Right lobe of liver (tissue), 6 donors: ENCODE measurements at places on chromosomes 5 and 9. TPM values are rescaled to one million over a fixed set of nuclear protein-coding genes. Genes with fewer than 3 reads are reported as not detected.

- H3K4me3 ChIP-seq: peak overlapping the region; percentile 97
- no peaks in the 10 kb centered on the region for H3K27me3 ChIP-seq
- no peak for DNase-seq
- no peaks in the 10 kb centered on the region for H3K4me1 ChIP-seq
- no peaks in the 10 kb centered on the region for H3K36me3 ChIP-seq
These were observed 876 bp downstream of the CAAP1 start for GRCh38 chr9:26891726-26892125.

GRCh38 chr5:63686181-63686580, 276.1 kb downstream of the HTR1A start:
- H3K27ac ChIP-seq: no peak overlapping the region
- DNase-seq: no peak
- H3K27me3 ChIP-seq: no peaks in the 10 kb centered on the region
- no peaks in the 10 kb centered on the region for H3K4me1 ChIP-seq

GRCh38 chr5:139698490-139699146, 50.5 kb downstream of the CXXC5 start:
- DNase-seq: no peak
- peak overlapping the region; percentile 63 for H3K27ac ChIP-seq
- no peaks in the 10 kb centered on the region for H3K27me3 ChIP-seq

DNA sequence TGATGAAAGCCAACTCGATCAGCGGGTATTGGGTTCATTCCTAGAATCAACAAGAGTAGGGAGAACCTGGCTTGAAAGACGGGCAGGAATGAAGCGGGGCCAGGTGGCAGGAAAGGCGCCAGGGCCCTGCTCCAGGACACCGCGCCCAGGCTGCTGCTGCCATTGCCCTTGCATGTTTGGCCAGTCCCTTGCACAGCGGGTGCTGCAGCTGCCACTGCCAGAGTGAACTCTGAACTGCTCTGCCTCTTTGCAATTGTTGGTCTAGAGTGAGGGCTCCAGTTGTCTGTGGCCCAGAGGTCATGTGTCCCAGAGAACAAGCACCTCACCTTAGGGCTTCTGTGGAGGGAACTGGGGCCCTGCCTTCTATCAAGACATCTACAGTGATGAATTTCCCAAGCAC, 24.0 kb upstream of the CARTPT start:
- H3K4me3 ChIP-seq: no peak overlapping the region
- no peaks in the 10 kb centered on the region for H3K36me3 ChIP-seq
- H3K27ac ChIP-seq: no peak overlapping the region
- H3K27me3 ChIP-seq: no peaks in the 10 kb centered on the region
- peak; percentile 72 for DNase-seq
- H3K4me1 ChIP-seq: no peaks in the 10 kb centered on the region

GRCh38 chr9:14031060-14031414, 282.9 kb downstream of the NFIB start:
- H3K27me3 ChIP-seq: no peaks in the 10 kb centered on the region
- no peak for DNase-seq
- H3K4me1 ChIP-seq: no peaks in the 10 kb centered on the region
- H3K4me3 ChIP-seq: no peak overlapping the region

DNA sequence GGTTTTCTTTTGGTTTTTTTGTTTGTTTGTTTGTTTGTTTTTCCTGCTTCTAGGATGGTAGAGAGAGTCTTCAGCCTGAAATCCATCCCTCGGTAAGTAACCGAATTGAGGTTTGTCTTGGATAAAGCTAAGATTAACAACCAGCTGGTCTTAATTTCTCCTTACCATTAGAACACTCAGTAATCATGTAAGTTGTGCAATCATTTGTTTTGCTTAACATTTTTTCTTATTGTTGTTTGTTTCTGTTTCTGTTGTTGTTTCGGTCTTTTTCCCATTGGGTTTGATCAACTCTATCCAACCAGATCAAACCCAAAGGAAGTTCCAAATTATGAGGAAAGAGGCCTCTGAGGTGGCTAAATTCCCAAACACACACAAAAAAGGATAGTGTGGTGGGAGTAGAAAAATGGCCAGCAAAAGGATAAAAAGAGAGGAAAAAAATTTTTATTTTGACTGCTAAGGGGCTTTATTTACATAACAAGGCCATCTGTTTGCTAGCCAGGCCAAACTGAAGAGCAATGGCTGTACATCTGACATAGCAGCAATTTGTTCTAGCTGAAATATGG, 49.6 kb upstream of the ANKRD31 start:
- no peaks in the 10 kb centered on the region for H3K27me3 ChIP-seq
- no peak overlapping the region for H3K4me3 ChIP-seq
- no peaks in the 10 kb centered on the region for H3K36me3 ChIP-seq
- no peaks in the 10 kb centered on the region for H3K4me1 ChIP-seq
- H3K27ac ChIP-seq: no peak overlapping the region
- DNase-seq: no peak

GRCh38 chr9:69190863-69191181, 16.7 kb downstream of the TJP2 start:
- no peak overlapping the region for H3K4me3 ChIP-seq
- peak overlapping the region; percentile 64 for H3K27ac ChIP-seq
- H3K4me1 ChIP-seq: no peaks in the 10 kb centered on the region
- DNase-seq: no peak
- H3K27me3 ChIP-seq: no peaks in the 10 kb centered on the region

GRCh38 chr9:85536076-85536475, 205.7 kb downstream of the AGTPBP1 start:
- no peak overlapping the region for H3K4me3 ChIP-seq
- no peak for DNase-seq
- no peak overlapping the region for H3K27ac ChIP-seq

DNA sequence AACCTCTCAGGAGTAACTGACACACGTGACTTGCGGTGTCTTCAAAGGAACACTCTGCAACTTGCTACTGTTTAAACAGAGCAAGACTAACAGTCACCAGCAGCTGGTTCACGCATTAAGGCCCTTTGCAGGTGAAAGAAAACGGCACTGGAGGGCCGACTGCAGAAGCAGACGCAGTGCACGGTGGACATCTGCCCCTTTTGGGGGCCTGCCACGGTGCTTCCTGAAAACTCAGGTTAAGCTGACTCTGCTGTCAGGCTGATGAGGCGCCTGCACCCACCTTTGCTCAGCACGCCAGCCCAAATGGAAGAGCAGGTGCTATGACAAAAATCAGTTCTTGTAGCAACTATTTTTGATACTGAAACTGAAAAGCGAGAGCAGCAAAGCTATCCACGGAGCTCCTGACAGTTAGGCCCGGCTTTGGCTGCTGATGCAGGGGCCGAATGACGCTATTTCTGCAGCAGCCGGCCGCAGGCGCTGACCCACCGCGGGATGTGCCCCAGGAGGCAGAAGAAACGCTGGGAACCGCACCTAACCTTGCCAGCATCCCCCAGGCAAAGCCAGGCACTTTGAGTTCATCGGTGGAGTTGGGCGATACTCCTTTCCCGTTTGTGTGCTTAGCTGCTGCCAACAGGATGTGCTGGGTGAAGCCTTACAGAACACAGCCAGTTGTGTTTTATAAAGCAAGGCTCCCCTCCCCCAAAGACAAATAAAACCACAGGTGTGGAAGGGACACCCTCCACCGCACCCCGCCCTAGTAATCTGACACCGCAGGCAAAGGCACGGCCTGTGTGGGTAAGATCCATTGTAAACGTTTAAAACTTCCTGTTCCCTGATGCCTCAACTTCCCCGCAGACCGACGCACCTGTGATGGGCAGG, 21.1 kb upstream of the TERT start:
- no peaks in the 10 kb centered on the region for H3K36me3 ChIP-seq
- no peaks in the 10 kb centered on the region for H3K27me3 ChIP-seq
- H3K4me1 ChIP-seq: peaks cover 16% of the 10 kb centered on the region
- peak overlapping the region; percentile 15 for H3K4me3 ChIP-seq

- no peak overlapping the region for H3K4me3 ChIP-seq
- H3K27ac ChIP-seq: no peak overlapping the region
- no peak for DNase-seq
- H3K36me3 ChIP-seq: no peaks in the 10 kb centered on the region
- no peaks in the 10 kb centered on the region for H3K27me3 ChIP-seq
- H3K4me1 ChIP-seq: no peaks in the 10 kb centered on the region
These were observed 2074.2 kb upstream of the C9orf72 start for GRCh38 chr9:29647451-29647850.

GRCh38 chr9:85224301-85224700, 517.5 kb downstream of the AGTPBP1 start:
- no peaks in the 10 kb centered on the region for H3K27me3 ChIP-seq
- H3K36me3 ChIP-seq: no peaks in the 10 kb centered on the region
- no peak for DNase-seq
- no peak overlapping the region for H3K27ac ChIP-seq
- no peak overlapping the region for H3K4me3 ChIP-seq

DNA sequence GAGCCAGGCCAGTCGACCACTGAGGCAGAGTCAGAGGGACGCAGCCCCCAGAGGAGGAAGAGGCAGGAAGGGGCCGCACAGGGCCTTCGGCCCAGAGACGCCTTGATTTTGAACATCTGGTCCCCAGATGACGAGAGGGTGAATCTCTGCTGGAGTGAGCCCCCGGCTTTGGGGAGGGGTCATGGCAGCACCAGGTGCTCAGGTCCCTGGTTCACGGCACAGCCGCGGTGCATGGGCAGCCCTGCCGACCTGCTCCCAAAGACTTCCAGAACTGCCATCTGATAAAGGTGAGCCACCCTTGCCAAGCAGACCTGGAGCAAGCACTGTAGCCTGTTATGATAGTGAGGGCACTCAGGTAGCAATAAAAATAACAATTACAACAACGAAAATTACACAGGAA, 29.8 kb downstream of the LPCAT1 start:
- H3K27ac ChIP-seq: no peak overlapping the region
- no peaks in the 10 kb centered on the region for H3K4me1 ChIP-seq
- no peaks in the 10 kb centered on the region for H3K27me3 ChIP-seq
- DNase-seq: no peak
- H3K36me3 ChIP-seq: no peaks in the 10 kb centered on the region

DNA sequence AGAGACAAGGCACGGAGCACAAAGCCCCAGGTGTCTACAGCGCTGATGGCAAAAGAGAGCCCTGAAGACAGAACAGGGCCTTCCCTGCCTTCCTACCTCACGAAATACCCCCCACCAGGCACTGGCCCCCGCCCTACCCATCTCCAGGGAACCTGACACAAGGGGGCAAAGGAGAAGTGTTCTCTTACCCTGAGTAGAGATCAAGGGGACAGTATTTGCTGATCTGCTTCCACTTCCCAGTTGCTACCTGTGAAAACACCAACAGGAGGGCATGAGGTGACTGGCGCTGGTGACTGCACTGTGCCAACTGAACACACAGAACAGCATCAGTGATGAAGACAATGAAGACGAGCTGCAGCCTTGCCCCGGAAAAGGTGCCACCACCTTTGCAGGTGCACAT, 27.4 kb downstream of the IPPK start:
- peaks cover 6% of the 10 kb centered on the region for H3K36me3 ChIP-seq
- no peak overlapping the region for H3K4me3 ChIP-seq
- no peaks in the 10 kb centered on the region for H3K27me3 ChIP-seq

GRCh38 chr9:20302197-20302596, 320.1 kb downstream of the MLLT3 start:
- no peak overlapping the region for H3K27ac ChIP-seq
- no peak for DNase-seq
- H3K36me3 ChIP-seq: no peaks in the 10 kb centered on the region
- no peak overlapping the region for H3K4me3 ChIP-seq
- no peaks in the 10 kb centered on the region for H3K4me1 ChIP-seq

GRCh38 chr9:25284365-25284764, 393.9 kb downstream of the TUSC1 start:
- H3K4me1 ChIP-seq: no peaks in the 10 kb centered on the region
- no peak overlapping the region for H3K4me3 ChIP-seq
- no peaks in the 10 kb centered on the region for H3K36me3 ChIP-seq
- no peaks in the 10 kb centered on the region for H3K27me3 ChIP-seq

DNA sequence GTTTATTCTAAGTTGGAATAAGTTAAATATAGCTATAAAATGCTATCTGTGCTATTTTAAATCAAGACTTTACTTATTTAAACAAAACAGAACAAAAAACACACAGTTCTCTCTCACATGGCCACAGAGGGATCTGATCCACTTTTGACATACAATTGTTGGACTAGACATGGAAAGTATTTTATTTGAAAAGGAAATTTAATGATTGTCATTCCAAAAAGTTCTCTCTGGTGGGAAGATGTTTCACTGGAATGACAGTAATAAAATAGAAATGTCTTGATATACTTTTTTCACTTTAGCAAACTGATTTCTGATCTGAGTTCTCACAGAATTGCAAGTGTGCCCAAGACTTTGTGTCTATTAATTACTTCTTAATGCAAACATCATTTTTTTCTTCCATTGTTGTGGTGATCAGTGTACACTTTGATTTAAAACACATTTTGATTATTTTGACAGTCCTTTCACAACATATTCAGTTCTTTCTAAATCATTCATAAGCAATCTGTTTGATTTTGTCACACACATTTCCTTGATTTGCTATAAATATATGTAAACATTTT, 30.1 kb upstream of the MINAR2 start:
- DNase-seq: no peak
- no peak overlapping the region for H3K4me3 ChIP-seq
- H3K27ac ChIP-seq: no peak overlapping the region
- H3K4me1 ChIP-seq: no peaks in the 10 kb centered on the region

- H3K4me3 ChIP-seq: no peak overlapping the region
- H3K4me1 ChIP-seq: no peaks in the 10 kb centered on the region
- H3K27me3 ChIP-seq: no peaks in the 10 kb centered on the region
These were observed 62.7 kb upstream of the ZNF354A start for GRCh38 chr5:178793151-178793550.

GRCh38 chr5:26791021-26791420, 247.4 kb downstream of the CDH9 start:
- H3K4me1 ChIP-seq: no peaks in the 10 kb centered on the region
- H3K36me3 ChIP-seq: no peaks in the 10 kb centered on the region

GRCh38 chr5:127936439-127936972, 147.1 kb upstream of the SLC12A2 start:
- H3K4me3 ChIP-seq: no peak overlapping the region
- no peak overlapping the region for H3K27ac ChIP-seq
- no peak for DNase-seq
- H3K36me3 ChIP-seq: no peaks in the 10 kb centered on the region

DNA sequence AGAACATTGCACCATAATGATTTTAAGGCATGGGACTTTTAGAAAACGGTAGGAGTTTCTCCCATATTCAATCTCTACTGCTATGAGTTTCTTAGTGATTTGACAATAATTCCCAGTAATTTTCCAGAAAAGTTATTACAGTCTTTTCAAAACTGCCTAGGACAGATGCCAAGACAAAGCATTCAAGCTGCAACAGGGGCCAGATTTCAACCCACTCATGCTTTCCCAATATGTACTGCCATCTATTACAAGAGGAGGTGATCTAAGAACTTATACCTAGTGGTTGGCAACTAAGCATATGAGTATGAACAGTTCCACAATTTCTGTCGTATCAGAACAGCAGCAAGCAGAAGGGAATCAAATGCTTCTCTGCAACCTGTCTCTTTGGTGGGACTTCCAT, 95.1 kb upstream of the TMED7 start:
- no peaks in the 10 kb centered on the region for H3K27me3 ChIP-seq
- H3K27ac ChIP-seq: no peak overlapping the region
- H3K4me3 ChIP-seq: no peak overlapping the region
- peaks cover 9% of the 10 kb centered on the region for H3K4me1 ChIP-seq
- no peaks in the 10 kb centered on the region for H3K36me3 ChIP-seq

FBP1 gene
- total RNA-seq: 767 TPM

GLIPR2 gene
- 3.3 TPM for total RNA-seq

AK8 gene
- total RNA-seq: not detected

PCDHB6 gene
- total RNA-seq: 0.10 TPM

HSPB3 gene
- total RNA-seq: not detected

PRRX2 gene
- not detected for total RNA-seq

SLC35A4 gene
- 28.2 TPM for total RNA-seq

PLAC8L1 gene
- total RNA-seq: not detected

ORM2 gene
- total RNA-seq: 3,440 TPM
